ENCODE measurements at places on chromosomes 6 and 20.

GRCh38 chr6:159193923-159194322 lies 24.7 kb downstream of the FNDC1 start:
- no peak for DNase-seq

DNA sequence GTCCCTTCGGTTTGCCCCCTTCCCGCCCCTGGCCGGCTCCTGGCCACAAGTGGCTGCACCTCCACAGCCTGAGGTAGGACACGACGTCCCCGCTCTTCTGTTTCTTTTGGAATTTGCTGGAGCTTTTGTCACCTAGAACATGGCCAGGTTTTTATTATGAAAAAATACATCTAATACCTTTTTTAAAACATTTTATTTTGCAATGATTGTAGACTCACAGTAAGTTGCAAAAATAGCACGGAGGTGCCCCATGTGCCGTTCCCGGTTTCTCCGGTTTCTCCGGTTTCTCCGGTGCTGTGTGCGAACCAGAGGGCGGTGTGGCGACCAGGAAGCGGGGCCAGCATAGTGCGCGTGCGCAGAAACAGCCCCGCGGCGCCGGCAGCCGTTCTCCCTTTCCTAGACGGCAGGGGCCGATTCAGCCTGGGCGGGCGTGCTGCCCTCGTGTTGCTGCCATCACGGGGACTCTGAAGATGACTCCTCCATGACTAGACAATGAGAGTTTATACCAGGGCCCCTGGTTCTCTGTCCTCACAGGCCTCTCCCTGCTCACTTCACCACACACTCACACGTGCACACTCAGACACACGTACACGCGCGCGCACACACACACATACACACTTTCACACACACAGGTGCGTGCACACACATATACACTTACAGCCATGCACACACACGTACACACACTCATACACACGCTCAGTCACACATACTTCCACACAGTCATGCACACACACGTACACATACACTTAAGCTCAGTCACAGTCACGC lies 102.1 kb downstream of the TMEM242 start:
- peak; percentile 42 for DNase-seq

DNA sequence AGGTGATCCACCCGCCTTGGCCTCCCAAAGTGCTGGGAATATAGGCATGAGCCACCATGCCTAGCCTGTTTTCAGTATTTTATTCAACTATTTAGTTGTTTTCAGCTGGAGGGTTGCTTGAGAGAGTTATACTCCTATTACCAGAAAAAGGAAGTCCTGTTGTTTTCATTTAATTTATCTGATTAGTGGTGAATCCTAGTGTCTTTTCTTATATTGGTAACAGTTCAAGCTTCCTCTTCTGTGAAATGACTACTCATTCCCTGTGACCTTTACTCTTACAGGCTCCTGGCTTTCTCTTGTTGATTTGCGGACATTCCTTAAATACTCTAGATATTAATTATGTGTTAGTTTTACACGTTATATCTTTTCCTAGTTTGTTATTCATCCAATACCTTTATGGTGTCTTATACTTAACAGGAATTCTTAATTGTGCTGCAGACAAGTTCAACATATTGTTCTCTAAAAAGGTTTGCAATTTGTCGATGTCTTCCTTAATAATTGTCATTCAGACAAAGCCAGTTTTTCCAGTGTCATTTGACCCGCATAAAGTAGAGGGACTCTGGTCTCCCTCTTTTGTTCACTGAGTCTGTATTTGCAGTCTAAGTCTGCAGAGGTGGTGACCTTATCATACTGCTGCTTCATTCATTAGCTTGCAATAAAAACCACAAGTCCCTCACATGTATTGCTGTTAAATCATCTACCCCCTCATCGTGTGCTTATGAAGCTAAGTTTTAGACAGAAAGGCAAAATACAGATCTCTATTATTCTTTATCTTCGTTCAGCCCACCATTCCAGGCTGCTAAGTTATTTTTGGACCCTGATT lies 51.4 kb downstream of the ZBTB9 start:
- no peak for DNase-seq

GRCh38 chr20:45087814-45088213 lies 13.1 kb downstream of the KCNS1 start:
- DNase-seq, result no peak

GRCh38 chr6:161200610-161201370 lies 73.1 kb downstream of the AGPAT4 start:
- no peak for DNase-seq

- no peak for DNase-seq
These were observed 542 bp upstream of the AFG1L start for GRCh38 chr6:108294297-108294726.

GRCh38 chr20:21387528-21387927 lies 9.8 kb downstream of the NKX2-4 start:
- no peak for DNase-seq

DNA sequence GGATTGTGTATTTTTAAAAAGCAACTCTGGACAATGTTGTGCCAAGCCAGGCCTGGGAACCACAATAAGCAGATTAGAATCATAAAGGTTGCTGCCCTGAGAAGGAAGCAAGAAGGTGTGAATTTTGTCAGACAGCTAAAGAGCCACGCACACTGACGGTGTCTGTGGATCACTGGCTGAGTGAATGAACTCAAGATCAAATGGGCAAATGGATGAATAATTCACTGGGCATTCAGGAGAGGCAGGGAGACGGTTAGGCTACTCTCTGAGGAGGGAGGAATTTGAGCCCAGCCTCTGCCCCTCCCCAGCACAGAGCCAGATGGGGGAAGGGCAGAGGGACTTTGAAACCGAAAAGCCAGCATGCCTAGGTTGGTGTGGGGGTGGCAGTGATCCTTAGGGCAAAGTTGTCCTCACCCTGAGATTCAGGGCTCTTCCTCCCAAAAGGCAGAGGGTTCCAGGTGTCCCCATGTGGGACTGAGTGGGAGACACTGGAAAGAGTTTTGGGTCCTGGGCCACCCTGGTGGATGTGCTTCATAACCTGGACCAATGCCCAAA lies 19.5 kb upstream of the SLC22A7 start:
- no peak for DNase-seq

GRCh38 chr6:127481628-127482027 lies 22.4 kb upstream of the KIAA0408 start:
- no peak for DNase-seq

- DNase-seq, result no peak
These were observed 291.2 kb downstream of the ESR1 start for GRCh38 chr6:152098683-152099082.

DNA sequence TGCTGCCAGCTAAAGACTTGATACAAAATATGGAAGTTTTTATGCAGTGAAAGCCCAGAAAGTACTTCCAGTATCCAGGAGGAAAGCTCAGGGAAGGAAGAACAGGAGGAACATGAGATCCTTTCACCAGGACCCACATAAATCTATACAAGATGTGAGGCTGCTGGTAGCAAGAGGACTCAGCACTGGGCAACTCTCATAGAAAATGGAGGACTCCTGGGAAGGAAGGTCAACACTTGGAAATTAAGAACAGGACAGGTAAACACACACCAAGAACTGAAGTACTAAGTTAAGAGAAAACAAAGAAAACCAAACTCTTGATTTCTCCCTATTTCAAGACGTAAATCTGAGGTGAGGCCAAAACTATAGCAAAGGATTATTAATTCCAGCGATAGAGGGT lies 220.5 kb upstream of the HSF2 start:
- DNase-seq, result no peak

- no peak for DNase-seq
These were observed 51.3 kb downstream of the CD109 start for GRCh38 chr6:73747289-73747688.

- DNase-seq, result no peak
These were observed 792 bp downstream of the SLC23A2 start for GRCh38 chr20:5000263-5001173.

DNA sequence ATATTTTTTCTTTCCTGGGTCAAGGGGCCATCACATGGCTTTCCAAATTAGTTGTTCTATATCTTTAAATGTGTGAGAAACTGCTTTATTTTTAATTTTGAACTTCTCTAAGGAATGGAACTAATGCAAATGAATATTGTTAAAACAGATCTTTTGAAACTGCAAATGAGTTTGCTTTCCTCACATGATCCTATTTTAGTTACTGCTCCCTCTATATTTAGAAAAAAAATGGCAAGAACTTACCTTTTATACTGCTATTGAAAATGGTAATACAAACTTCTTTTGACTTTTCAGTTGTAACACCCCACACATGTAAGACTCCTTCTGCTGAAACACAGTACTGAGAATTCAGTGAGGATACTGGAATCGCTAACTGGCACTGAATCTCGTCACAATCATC lies 15.9 kb downstream of the IFNGR1 start:
- no peak for DNase-seq

- no peak for DNase-seq
These were observed 98.4 kb downstream of the IPCEF1 start for GRCh38 chr6:154258064-154258757.

DNA sequence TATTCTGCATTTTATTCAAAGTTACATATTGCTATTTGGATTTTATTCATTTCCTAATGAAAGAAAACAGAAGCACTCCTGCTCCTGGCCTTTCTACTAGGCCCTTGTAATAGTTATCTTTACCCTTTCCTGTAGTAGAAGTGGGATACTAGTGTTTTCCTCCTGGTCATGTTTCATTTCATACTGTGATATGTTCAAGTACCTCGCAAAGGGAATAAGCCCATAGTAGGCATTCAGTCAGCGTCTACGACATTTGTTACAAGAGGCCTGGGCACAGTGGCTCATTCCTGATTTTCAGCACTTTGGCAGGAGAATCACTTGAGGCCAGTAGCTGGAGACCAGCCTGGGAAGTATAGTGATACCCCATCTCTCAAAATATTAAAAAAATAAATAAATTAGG lies 154.1 kb downstream of the ARID1B start:
- DNase-seq, result no peak

- no peak for DNase-seq
These were observed 43.1 kb downstream of the PANK2 start for GRCh38 chr20:3932277-3932676.

GRCh38 chr6:134967711-134968110 lies 17.8 kb upstream of the ALDH8A1 start:
- DNase-seq, result no peak

GRCh38 chr20:63322146-63322932 lies 29.4 kb downstream of the COL20A1 start:
- DNase-seq, result no peak

DNA sequence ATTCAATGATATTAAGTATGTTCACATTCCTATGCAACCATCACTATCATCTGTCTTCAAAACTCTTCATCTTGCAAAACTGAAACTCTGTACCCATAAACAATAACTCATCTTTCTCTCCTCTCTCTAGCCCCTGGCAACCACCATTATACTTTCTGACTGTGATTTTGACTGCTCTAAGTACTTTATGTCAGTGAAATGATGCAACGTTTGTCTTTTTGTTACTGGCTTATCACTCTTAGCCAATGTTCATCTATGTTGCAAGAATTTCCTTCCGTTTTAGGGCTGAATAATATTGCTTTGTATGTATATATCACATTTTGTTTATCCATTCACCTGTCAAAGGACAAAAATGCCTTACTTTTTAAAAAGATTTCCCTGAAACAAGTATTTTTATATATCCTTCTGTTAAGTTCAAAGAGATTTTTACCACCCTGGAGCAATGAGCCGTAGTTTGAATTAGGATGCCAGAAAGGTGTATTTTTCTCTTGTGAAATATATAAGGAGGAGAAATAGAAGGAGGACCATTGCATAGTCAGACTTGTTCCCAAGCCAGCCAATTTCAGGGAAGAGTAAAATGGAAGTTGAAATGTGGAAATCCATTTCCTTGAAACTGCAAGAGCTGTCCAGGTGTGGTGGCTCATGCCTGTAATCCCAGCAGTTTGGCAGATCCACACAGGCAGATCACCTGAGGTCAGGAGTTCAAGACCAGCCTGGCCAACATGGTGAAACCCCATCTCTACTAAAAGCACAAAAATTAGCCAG lies 4.0 kb upstream of the CGAS start:
- no peak for DNase-seq

- no peak for DNase-seq
These were observed 253.7 kb upstream of the RUNX2 start for GRCh38 chr6:45074439-45074838.

- no peak for DNase-seq
These were observed 19.0 kb downstream of the REM1 start for GRCh38 chr20:31494131-31494530.

All from Panc1 (cell line).